ENCODE measurements at places on chromosomes 2 and 18.

GRCh38 chr2:135703300-135703699, 38.4 kb upstream of the UBXN4 start:
- no peak for DNase-seq

DNA sequence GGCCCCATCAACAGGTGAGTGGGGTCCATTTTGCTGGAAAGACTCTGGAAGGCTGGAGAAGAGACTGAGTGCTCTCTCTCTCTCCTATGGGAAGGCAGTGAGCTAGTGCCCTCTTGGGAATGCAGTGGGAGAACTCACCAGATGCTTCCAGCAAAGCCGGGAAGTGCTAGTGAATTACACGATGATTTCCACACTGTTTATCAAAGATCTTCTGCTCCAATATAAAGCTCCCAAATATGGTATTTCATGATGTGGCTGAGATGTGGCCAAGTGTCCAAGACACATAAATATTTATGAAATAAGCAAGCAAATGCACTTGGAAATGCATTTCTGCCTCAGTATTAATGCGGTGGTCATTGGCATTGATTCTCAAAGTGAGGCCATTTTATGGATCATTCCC, 135.9 kb downstream of the VAPA start:
- DNase-seq, result no peak

DNA sequence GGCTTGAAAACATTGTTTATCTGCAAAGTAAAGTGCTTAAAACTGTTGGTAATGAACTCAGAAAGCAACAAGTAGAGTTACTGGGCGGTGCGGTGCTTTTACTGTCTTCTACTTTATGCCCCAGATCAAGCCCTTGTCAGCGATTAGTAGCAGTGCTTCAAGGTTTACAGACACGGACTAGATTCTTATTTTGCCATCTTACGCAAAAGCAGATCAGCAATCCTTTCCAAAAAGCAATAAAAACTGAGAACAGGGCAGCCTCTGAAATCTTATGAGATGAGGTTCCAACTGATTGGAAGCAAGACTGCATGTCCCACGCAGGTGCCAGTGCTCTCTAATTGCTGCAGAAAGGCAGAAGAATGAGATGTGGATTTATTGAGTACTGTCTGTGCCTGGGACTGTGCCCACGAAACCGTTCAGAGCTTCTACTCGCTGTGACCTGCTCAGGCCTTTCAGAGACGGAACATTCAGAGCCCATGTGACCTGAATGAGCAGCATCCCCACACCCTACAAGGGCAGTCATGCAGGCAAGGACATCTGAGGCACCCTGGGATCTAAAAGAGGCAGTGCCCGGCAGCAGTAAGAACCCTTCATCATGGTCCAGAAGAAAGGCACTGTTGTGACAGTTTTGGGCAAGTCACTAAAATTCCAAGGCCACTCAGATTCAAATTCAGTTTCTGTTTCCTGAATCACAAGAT, 15.7 kb downstream of the COL4A3 start:
- no peak for DNase-seq

DNA sequence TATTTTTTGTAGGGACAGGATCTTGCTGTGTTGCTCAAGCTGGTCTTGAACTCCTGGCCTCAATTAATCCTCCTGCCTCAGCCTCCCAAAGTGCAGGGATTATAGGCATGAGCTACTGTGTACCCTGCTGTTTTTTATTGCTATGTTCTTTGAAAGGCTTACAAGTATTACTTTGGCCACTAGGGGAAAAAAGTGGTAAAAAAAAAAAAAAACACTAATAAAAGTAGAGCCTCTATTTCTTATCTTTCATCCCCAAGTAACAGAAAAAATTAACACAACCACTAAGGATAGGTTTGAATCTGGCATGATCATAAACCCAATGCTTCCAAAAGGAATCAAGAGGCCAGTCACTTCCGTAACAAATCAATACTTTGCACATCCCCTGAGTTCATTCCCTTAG, 11.6 kb downstream of the NOL10 start:
- no peak for DNase-seq

- no peak for DNase-seq
These were observed 55.6 kb downstream of the ANKRD44 start for GRCh38 chr2:197254776-197255530.

DNA sequence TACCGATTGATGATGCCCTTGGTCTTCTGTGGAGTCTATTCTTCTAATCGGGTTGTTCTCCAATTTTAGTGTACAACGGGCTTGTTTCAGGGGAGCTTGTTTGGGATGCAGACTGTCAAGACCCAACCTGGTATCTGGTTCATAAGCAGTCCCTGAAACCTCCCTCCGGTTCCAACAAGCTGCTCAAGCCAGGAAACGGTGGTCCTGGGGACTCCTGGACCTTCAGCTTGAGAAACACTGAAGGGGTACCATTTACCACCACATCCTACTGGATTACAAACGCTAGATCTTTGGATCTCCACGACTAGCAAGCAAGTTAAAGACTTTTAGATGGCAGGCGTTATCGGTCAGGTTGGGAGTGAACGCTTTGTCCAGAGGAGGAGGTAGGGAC, 2.0 kb downstream of the BCL2 start:
- no peak for DNase-seq

DNA sequence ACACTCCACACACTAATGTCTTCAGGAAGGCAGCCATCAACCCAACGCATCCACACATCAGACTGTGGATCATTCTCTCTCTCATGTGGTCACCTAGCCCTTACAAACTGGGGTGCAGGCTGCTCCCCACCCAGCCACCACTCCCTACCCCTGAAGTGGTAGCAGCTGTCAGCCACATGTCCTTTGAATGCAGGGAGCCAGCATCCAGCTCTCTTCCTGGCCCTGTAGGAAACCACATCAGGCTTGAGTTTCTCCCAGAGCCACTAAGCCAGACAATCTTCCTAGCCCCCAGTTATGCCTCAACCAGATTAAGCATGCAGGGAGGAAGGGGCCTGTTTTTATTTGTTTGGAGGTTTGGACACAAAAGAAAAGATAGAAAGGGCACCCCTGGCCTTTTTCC, 52.8 kb upstream of the SPP2 start:
- DNase-seq, result no peak

DNA sequence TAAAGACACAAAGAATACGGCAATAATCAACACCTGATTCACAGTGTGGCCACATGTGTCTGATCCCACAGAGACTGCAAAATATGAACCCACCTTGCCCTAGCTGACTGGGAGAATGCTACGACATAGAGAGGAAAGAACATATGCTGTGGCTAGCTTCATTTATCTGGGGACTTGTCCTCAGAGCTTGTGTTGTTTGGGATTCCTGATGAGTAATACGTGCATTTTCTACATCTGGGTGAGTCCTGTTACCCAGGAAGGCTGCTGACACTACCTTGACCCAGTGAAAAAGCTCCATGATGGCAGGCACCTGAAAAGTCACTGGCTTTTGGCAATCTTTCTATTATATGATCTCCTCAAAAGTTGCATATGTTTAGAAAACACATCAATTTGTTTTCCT, 427.7 kb upstream of the LYPD1 start:
- no peak for DNase-seq

DNA sequence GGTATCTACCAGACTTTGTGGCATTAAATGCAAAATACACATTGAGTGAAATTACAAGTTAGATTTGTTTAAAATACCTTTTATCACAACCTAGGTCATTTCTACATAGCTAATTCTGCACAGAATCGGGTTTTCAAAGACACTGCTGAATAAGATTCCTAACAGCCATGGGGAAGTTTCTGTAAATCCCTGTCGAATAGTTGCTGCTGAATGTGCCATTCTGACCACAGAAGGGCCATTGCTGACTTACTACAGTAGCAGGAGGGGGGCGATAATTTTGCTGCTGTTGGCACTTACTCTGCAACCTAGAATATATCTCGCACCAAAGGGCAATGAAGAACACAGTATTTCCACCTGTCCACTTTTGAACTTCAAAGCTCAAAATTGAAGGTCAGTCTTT, 232.8 kb downstream of the TCF4 start:
- DNase-seq, result no peak
